ENCODE measurements at places on chromosomes 2 and 18.

DNA sequence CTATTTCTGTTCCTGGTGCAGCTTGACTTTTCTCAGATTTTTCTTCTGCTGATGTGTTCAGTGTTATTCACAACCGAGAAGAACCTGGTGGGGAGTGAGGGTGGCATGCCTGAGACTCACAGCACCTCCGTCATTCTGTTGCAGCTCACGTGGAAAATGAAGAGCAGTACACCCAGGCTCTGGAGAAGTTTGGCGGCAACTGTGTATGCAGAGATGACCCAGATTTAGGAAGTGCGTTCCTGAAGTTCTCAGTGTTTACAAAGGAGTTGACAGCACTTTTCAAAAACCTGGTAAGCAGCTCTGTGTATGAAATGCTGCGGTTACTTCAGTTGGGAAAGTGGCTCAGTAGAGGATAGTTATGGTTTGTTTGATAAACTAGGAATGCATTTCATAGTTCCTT is 90.5 kb downstream of the ASAP2 start:
- no peak for DNase-seq

GRCh38 chr2:122112216-122113005 is 357.0 kb downstream of the TSN start:
- DNase-seq, result no peak

- no peak for DNase-seq
These were observed 17.5 kb upstream of the RANBP2 start for GRCh38 chr2:108701806-108702205.

DNA sequence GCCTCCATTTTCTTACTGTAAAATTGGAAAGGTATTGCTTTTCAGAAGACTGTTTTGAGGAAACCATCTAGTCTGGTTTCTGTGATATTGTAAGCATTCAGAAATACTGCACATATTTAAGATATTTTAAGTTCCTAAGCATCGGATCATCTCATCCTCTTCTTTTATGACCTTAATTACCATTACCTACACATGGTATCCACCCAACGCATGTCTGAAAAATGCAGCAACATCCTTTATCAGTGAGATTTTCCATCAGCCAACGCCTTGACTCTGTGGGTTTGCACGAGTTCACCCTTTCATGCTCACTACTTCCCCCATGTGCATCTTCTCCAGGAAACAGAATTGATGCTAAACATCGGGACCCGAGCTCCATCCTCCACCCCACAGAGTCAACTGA is 84.3 kb downstream of the COL4A4 start:
- no peak for DNase-seq

DNA sequence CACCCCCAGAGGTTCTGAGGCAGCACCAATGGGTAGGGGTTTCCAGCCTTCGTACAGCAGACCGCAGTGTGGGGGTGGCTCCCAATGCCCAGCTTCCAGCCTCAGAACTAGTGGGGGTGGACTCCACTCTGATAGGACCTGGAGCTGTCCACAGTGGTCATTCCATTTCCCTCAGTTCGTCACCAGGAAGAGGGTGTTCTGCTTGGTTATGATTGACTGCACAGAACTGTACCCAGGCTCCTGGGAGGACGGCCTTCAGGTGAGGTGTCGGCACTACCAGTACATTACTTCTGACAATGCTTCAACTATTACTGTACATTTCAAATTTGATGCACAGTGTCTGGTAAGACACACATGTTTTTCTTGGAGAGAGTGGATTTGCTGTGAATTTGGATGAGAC is 150.3 kb upstream of the CAPN13 start:
- no peak for DNase-seq

GRCh38 chr2:16738361-16739225 is 73.0 kb upstream of the CYRIA start:
- DNase-seq, result no peak

GRCh38 chr2:65215946-65216345 is 11.7 kb upstream of the ACTR2 start:
- no peak for DNase-seq

DNA sequence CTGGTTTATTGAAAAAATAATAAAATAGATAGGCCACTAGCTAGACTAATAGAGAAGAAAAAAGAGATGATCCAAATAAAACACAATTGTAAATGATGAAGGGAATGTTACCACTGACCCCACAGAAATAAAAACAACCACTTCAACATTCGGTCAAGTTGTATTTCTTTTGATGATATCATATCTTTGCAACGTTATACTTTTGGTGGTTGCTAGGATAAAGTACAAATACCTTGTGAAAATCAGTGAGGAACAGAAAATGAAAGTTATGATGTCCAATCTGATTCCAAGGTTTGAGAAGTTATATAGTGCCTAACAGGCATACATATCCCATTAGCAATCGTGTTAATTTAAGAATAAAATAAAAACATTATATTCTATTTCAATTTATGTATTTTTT is 6.6 kb upstream of the ASNSD1 start:
- no peak for DNase-seq

DNA sequence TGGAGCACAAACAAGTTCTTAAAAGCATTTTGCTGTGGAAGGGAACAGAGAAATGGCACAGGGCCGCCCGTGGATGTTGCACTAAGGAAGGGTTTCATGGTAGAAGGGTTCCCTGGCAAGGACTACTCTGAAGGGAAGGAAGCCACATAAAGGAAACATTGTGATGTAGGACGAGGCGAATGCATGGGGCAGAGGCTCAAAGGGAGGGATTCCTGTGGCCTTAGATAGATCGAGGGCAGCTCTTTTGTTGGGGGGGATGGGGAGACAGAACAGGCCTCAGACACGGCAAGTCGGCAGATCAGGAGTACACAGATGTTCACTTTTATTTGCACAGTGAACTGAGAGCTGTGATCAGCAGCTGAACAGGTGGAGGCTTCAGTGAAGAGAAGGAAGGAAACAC is 205.4 kb downstream of the SNTG2 start:
- no peak for DNase-seq

- DNase-seq, result no peak
These were observed 275.4 kb upstream of the ACVR2A start for GRCh38 chr2:147569426-147569825.

- no peak for DNase-seq
These were observed 74.5 kb downstream of the INPP4A start for GRCh38 chr2:98519156-98519555.

DNA sequence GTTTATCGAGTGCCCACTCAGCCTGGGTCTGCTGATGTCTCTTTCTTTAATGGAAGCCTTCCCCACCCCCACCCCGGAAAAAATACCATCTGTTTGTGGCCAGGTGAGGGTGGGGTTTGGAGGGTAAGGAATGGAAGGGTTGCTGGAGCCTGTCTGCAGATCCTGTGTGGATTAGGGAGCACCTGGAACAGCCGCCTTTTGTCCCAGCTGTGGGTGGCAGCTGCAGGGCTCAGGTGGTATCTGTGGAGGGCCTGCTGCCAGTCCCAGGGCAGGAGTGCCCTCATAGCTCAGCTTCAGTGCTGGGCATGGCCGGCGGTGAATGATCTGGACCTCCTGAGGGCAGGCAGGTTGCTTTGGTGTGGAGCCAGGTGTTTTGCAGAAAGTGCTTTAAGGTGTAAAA is 45.3 kb downstream of the IMPA2 start:
- no peak for DNase-seq

GRCh38 chr2:29281086-29281915 is 166.1 kb downstream of the CLIP4 start:
- no peak for DNase-seq

GRCh38 chr2:53235836-53236582 is 531.6 kb upstream of the CHAC2 start:
- no peak for DNase-seq

DNA sequence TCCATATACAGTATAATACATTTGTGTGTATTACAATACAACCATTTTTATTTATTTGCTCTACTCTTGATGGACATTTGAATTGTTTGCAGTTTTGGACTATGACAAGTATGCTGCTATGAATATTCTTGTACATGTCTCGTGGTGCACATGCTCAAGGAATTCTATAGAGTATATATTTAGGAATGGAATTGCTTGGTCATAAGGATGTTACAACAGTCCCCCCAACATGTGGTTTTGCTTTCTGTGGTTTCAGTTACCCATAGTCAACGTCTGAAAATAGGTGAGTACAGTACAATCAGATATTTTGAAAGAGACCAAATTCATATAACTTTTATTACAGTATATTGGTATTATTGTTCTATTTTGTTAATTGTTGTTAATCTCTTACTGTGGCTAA is 24.1 kb upstream of the PLEKHM3 start:
- DNase-seq, result no peak

DNA sequence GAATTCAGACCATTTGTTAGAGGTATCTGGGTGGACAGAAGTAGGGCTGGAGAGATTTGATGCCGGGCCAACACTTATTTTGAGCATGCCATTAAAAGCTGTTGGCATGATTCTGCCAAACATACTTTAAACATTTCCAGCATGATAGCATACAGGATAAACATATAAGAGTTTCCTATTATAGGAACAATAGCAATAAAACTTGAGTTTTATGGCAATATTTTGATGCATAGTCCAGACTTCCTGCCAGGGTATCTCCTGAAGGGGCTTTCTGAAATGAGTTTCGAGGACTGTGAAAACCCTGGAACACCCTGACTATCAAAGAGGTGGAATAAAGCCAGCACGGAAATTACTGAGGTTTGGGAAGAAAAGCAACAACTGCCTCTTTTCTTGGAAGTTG is 1398.0 kb upstream of the NXPH2 start:
- DNase-seq, result no peak

GRCh38 chr18:67281746-67282145 is 234.8 kb downstream of the DSEL start:
- DNase-seq, result no peak

Measured in activated T-helper 2 cell treated with anti-CD3 and anti-CD28 coated beads, Interferon-gamma antibody, Interleukin-2, Interleukin-4, amounts not matched to agents 10 μg/mL and 5 μg/mL and 100 μg/mL, durations not matched to agents 14 hours and 24 hours and 36 hours (primary cell).